ENCODE measurements at places on chromosomes 7 and 10.

DNA sequence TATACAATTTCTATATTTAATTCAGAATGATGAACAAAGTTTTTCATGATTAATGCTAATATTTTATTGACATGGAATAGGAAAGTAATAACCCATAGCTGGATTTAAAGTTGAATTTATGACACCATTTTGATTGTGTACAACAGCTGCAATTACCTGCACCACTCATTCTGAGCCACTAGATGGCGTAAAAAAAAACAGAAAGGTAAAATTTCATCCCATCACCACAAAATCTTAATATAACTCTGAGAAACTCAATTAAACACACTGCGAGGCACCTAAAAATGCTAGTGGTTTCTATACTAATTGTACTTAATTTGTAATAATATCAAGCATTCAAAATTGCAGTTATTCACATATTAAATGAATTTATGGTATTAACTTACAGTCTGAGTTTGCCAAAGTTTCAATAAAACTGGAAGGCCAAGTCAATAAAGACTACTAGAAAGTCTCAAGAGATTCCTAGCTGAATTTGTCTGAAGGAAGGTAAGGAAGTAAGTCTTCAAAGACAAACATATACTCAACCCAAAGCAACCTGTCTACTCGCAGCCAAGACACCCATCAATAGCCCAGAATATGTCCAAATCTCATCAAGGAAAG lies 182.5 kb downstream of the SKAP2 start:
- DNase-seq, result no peak

- no peak for DNase-seq
Measured at GRCh38 chr10:71202314-71202713, 10.1 kb upstream of the UNC5B start.

- no peak for DNase-seq
Measured at GRCh38 chr7:20952916-20953315, 166.2 kb upstream of the SP8 start.

- DNase-seq, result no peak
Measured at GRCh38 chr7:151366880-151367222, 25.2 kb downstream of the NUB1 start.

- no peak for DNase-seq
Measured at GRCh38 chr10:51080311-51081006, 6.2 kb downstream of the PRKG1 start.

DNA sequence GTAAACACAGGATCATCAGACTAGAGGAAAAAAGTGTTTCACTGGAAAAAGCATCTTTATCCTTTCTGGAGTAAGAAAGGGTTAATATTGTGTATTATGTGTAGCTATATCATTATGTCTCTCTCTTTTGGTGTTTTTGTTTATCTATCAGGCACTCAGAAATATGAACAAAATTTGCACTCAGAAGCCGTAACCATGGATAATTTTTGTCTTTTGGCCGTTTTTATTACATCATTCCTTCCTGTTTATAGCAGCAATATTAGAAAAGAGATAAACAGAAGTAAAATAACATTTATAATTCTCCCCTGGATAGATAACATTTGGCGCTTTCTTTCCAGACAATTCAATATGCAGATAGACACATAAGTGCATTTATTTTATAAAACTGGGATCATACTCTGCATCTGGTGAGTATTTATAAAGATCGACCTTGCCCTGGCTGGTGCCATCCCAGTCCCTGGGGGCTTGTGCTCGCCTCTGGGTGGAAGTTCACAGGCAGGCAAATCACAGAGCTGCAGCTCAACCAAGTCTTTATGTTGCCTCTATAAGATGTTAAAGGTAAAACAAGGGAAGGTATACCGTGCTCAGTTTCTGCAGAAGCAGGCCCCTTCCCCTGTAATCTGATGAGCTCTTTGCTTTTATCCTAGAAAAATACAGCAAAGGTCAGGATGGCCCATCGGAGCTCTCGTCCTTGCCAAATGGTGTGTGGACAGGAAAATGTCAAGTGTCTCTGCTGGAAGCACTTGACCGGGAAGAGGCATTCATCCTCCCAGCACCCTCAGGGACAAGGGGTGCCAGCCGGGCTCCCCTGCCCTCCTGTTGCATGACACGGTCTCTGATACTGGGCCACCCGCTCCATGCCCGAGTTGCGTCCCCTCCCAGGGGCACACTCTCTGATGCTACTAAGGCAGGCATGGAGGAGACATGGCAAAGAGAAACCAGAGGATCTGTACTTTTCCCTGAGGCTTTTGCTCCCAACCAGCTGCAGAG lies 43.9 kb downstream of the PYROXD2 start:
- no peak for DNase-seq

- DNase-seq, result no peak
Measured at GRCh38 chr10:5560142-5560816, 35.5 kb downstream of the CALML3 start.

DNA sequence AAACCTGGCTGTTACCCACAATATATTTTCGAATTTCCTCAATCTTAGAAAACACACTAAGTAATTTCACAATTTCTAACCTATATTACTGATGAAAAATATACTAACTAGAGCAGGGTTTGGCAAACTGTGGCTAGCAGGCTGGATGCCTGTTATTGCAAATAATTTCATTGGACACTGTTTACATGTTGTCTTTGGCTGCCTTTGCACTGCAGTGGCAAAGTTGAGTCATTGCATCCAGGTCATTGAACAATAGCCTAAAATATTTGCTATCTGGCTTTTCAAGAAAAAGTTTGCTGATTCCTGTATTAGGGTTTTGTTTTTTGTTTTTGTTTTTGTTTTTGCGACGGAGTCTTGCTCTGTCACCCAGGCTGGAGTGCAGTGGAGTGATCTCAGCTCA lies 47.2 kb downstream of the KIF11 start:
- DNase-seq, result no peak

DNA sequence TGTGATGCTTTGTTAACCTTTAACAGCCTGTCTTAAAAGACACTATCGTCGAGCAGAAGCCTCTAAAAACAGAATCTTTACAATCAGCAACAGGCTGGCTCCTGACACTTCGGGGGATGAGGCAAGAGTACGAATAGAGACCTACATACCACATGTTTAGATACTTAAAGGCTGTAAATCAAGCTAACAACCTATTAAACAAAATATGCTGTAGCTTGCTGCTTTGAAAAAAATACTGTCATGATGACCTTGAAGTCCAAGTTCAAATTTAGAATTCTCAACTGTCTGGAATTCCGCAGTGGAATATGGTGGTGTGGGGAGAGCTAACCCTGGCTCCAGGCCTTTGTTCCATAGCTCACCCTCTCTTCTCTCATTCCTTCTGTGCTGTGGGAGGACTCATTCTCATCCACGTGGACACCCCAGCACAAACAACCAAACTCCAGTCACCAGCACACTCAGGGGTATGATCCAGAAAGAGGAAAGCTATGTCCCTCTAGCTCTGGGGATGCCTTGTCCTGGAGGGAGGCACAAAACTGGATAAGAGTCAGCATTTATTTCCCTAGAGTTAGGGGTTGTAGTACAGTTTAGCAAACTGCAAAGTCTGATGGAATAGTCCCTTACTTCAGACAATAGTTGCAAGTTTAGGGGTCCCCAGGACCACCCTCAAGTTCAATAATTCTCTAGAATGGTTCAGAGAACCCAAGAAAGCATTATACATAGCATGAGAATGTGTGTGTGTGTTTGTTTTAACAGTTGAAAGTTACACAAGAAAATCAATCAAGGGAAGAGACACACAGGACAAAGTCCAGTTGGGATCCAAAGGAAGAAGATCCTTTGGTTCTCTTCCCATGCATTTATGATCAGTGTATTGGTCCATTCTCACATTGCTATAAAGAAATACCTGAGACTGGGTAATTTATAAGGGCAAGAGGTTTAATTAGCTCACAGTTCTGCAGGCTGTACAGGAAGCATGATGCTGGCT lies 196.1 kb upstream of the SVIL start:
- DNase-seq, result no peak

DNA sequence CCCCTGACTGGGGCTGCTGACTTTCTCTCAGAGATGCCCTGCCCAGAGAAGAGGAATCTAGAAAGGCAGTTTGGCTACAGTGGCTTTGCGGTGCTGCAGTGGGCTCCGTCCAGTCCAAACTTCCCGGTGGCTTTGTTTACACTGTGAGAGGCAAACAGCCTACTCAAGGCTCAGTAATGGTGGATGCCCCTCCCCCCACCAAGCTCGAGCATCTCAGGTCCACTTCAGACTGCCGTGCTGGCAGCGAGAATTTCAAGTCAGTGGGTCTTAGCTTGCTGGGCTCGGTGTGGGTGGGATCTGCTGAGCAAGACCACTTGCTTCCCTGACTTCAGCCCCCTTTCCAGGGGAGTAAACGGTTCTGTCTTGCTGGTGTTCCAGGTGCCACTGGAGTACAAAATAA lies 734.5 kb upstream of the LRRN3 start:
- no peak for DNase-seq

DNA sequence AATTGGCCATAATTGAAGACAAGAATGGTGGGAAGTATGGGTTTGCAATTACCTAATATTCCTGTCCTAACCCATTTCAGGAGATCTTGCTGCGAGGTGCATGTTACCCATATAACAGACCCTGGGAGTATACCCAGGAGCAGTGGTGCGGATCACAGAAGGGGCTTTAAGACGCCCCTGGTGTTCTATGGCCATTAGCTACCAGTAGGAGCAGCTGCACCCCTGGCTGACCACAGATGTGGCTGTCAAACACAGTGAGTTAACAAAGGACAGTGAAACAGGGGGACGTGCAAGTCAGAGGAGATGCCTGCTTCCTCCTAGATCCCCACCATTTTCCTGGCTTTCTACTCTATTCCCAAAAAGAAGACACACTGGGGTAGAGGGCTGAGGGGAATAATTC lies 25.2 kb downstream of the AOC1 start:
- no peak for DNase-seq

DNA sequence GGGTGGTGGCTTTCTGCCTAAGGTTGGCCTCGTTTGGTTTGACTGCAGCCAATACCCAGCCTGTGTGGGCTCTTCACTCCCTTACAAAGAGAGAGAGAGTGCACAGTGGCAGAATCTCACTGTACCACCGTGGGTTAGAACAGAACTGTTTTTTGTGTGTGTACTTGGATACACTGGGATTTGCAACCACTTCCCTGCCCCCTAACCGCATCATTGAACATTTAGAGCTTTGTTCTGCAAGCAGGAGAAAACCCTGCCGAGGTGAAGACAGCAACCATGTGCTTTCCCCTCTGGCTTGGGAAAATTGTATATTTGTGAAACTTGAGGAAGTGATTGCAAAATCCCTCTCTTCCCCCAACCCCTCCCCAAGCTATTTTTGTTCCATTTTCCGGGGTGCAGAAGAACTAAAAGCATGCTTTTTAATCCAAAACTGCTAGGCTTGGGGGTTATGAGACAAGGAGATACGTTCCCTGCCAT lies 201.2 kb downstream of the TCF7L2 start:
- no peak for DNase-seq

DNA sequence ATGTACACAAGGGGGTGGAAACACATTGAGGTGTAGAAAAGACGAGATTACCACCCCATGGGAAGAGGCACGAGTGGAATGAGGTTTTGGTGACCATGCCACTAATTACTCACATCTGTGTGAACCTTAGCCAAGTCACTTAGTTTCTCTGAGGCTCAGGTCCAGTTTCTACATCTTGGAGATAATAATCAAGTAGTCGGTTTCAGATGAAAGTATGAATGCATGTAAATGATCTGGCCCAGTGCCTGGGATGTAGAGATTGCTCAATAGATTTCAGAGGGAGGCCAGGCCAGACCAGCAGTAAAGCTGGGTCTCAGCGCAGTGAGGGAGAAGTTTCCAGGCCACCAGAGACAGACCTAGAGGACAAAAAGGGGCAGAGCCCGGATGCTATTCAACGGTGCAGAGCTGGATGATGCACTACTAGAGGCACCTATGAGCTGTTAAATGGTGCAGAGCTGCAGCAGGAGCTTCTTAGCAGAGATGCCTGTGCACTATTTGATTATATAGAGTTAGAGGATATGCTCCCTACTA lies 725.1 kb downstream of the GRID1 start:
- no peak for DNase-seq

GRCh38 chr7:83161899-83162401 lies 734 bp downstream of the PCLO start:
- no peak for DNase-seq

- no peak for DNase-seq
Measured at GRCh38 chr10:131102676-131103075, 208.8 kb downstream of the TCERG1L start.

DNA sequence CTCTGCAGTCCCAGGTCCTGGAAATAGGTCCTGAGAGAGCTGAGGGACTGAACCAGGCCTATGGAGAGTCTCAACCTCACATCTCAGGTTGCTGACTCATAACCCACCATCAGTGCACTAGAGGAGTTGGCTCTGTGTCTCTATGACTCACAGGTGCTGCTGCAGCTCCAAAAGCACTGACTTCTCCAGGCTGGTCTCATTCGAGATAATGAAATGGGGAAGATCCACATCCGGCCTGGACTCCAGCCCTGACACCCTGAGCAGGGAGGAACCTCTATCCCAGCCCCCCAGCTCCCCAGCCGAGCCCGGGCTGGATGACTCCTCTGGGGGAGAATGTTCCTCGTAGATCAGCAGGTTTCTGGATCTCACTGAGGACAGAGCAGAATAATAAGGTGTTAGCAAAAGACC lies 35.5 kb upstream of the DGKI start:
- peak; percentile 94 for DNase-seq

DNA sequence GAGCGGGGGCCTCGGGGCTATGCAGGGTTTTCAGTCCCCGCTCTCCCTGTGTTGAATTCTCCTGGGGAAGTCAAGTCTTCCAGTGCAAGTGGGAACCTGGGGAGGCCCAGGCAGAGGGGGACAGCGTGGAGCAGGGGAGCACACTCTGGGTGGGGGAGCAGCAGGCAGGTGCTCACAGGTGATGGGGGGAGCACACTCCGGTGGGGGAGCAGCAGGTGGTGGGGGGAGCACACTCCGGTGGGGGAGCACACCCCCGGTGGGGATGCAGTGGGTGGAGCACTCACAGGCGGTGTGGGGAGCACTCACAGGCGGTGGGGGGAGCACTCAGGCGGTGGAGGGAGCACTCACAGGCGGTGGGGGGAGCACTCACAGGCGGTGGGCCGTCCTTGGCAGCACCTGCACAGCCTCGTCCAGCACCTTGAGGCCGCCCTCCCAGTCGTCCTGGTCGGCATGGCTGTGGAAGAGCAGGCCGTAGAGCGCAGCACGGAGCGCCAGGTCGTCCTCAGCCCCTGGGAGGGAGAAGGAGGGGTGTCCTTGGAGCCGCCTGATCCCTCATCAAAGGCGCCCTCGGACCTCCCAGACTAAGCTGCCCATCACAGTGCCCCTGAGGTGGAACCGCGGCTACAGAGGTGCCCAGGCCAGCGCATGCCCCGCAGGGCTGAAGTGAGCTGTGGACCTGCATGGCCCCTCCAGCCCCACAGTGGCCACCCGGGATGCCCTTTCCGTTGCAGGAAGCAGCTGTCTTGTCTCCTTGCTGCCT lies 56.7 kb downstream of the CFAP46 start:
- DNase-seq, result no peak

- no peak for DNase-seq
Measured at GRCh38 chr7:149624006-149624405, 126.4 kb upstream of the ZNF746 start.
